ENCODE measurements at places on chromosomes 7 and 10.

DNA sequence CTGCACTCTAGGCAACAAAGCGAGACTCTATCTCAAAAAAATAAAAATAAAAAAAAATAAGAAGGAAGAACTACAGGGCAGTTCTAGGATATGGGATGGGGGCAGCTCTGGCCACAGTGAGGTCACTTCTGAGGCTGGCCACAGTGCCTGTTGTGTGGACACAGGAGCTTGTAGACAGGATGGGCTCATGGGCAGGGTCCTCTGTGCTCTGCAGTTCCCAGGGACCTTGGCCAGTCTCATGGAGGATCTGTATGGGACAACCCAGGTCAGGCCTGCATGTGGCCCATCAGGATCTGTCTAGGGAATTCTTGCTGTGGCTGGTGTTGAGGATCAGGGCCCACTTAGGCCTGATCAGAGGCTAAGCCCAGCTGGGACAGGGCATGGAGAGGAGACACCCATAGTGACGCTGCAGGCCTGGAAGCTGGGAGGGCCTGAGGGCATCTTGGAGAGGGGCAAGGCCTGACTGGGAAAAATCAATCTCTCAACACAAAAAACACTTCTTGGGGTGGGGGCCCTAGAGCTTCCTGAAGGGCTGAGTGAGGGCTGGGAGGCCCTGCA lies 19.4 kb upstream of the PAX2 start:
- DNase-seq = no peak

- no peak for DNase-seq
Measured at GRCh38 chr7:98088109-98088508, 18.6 kb upstream of the LMTK2 start.

GRCh38 chr7:95298091-95298490 lies 26.2 kb downstream of the PON1 start:
- no peak for DNase-seq

DNA sequence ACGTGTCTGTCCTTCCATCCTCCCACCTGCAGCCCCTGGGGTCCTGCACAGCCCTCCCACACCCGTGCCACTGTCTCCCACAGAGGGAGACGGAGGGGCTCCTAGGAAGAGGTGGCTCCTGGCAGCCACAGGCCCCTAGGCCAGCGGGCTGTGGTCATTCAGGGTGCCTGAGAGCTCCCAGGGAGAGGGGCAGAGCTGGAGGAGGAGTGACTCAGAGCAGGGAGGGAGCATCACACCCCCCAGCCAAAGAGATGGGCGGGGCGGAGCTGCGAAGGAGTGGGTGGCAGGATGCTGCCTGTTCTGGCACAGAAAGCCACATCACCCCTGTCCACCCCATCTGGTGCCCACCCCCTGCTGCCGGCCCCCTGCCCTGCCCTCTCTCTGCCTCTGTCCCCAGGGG lies 50.5 kb downstream of the STK32C start:
- DNase-seq = no peak

GRCh38 chr10:27736396-27736795 lies 9.2 kb downstream of the MKX start:
- DNase-seq = no peak

All from NCI-H2081 (cell line).